Activated T-helper 2 cell treated with anti-CD3 and anti-CD28 coated beads, Interferon-gamma antibody, Interleukin-2, Interleukin-4, amounts not matched to agents 10 μg/mL and 5 μg/mL and 100 μg/mL, durations not matched to agents 14 hours and 24 hours and 36 hours (primary cell): ENCODE measurements at places on chromosomes 16 and 17. TPM values are rescaled to one million over a fixed set of nuclear protein-coding genes. Genes with fewer than 3 reads are reported as not detected.

- H3K4me1 ChIP-seq: no peaks in the 10 kb centered on the region
- DNase-seq: no peak
- no peak overlapping the region for H3K27ac ChIP-seq
- peaks cover 3% of the 10 kb centered on the region for H3K36me3 ChIP-seq
Measured at GRCh38 chr17:54992797-54993639, 24.5 kb downstream of the STXBP4 start.

GRCh38 chr16:20844054-20844453 is 37.7 kb downstream of the REXO5 start:
- peak overlapping the region; percentile 18 for H3K4me3 ChIP-seq
- no peak for DNase-seq
- H3K36me3 ChIP-seq: peaks cover 62% of the 10 kb centered on the region
- H3K27me3 ChIP-seq: no peaks in the 10 kb centered on the region

DNA sequence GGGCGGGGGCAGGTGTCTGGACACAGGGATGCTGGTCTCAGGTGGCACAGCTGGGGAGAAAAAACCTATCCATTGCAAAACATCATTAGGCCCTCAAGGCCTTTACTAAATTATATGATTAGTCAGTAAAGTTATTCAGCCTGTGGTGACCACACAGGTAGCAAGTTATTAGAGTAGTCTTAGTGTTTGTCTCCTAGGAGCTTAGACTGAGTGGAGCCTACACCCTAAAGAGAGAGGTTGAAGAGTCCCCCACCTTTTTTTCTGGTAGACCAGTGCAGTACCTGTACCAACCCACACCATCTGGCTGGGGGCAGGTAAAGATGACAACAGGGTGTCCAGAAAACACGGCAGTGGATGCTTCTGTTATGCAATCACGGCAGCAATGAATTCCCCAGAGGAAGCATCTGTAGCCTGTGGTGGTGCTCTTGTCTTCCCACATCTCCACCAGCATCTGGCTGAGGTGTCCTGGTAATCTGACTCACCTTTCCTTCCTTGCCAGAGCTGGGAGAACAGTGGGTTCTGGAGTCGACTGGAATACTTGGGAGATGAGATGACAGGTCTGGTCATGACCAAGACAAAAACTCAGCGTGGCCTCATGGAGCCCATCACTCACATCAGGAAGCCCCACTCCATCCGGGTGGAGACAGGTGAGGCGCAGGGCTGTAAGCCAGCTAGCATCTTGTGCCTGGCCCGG is 11.0 kb downstream of the MYCBPAP start:
- no peaks in the 10 kb centered on the region for H3K36me3 ChIP-seq
- H3K4me3 ChIP-seq: no peak overlapping the region
- H3K27me3 ChIP-seq: no peaks in the 10 kb centered on the region

GRCh38 chr16:23368469-23368868 is 66.4 kb downstream of the SCNN1B start:
- H3K4me3 ChIP-seq: no peak overlapping the region
- peaks cover 10% of the 10 kb centered on the region for H3K4me1 ChIP-seq
- no peak overlapping the region for H3K27ac ChIP-seq
- H3K27me3 ChIP-seq: no peaks in the 10 kb centered on the region
- H3K36me3 ChIP-seq: no peaks in the 10 kb centered on the region
- DNase-seq: no peak

DNA sequence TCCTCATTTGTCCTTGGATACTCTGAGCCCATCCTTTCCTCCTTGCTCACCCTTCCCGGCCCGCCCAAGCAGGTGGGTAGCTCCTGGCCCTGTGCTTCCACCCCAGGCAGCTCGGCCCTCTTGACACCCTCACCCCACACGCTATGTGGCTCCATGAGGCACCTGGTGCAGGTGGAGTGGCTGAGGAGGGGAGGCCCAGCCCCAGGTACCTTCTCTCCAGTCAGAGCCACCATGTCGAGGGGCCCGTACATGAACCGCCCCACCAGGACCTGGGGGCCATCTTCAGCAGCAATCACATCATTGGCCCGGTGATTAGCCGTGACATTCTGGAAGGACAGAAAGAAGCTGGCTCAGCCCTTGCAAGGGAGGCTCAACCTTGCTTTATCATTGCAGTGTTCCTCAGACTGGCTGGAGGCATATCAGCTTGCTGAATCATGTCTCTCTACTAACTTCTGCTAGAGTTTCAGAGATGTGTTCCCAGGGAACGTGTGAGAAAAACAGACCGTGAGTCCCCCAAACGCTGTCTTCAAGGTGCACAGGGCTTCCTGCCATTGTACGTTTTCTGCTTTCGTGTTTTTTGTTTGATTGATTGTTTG is 20.3 kb downstream of the PIMREG start:
- no peak for DNase-seq
- peaks cover 7% of the 10 kb centered on the region for H3K27me3 ChIP-seq
- H3K4me1 ChIP-seq: peaks cover 15% of the 10 kb centered on the region
- H3K4me3 ChIP-seq: no peak overlapping the region

Gene SP2
- total RNA-seq: 16.5 and 19.7 TPM in 2 replicates

Gene WSB1
- 165 and 170 TPM in 2 replicates for total RNA-seq
